Bronchus fibroblast of lung (primary cell): ENCODE measurements at places on chromosomes 16 and 17. TPM values are rescaled to one million over a fixed set of nuclear protein-coding genes. Genes with fewer than 3 reads are reported as not detected.

Gene PHKG2
- 29.4 and 32.3 TPM in 2 replicates for total RNA-seq

Gene TBC1D3B
- not detected in 2 replicates for total RNA-seq

Gene ABCA9
- under 0.01 TPM in 1 of 2 replicates, not detected in the other for total RNA-seq

Gene CCL7
- not detected in 2 replicates for total RNA-seq
